T47D (cell line): ENCODE measurements at places on chromosomes 11 and 22.

- no peak for DNase-seq
These were observed 18.2 kb downstream of the CHRM1 start for GRCh38 chr11:62902932-62903331.

DNA sequence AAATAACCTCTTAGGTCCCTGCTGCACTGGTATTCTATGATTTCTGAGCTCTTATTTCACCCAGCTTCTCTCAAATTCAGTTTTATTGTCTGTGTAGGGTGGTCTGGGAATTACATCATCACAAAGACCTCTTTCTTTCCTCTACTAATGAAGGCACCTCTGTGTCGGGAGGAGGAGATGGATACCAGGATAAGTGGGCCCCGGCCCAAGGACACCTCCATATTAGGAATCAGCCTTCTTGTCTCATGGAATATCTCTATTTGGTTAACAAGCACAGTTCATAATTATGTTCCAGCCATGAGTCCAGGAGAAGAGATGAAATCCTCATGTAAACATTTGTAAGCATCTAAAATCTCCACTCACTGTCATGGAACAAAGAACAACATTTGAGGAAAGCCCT, 9.4 kb downstream of the PARVA start:
- DNase-seq: no peak

DNA sequence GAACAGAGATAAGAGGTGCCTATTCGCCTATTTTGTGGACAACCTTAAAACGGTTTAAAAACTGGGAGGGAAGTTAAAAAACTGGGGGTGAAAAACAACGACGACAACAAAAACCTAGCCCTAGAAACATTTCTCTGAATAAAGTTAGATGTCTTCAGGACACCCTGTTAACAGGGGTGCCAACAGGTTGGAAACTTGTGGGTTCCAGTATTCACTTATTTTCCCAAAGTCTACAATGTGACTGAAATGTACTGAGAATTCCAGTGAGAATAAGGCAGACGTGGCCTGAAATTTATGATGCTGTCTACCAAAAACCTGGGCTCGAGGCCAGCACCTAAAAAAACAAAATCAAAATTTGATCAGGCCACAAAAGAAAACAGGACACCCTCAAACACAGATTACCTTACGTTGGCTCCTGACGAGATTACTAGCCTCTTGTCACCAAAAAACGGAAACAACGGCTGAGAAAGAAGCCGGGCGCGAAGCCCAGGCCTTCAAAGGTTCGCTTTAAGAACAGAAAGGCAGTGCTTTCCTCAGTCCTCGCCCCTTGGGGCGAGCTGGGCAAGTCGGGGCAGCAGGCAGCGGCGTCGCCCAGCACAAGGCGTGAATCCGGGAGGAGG, 906 bp downstream of the CCDC90B start:
- peak; percentile 61 for DNase-seq

GRCh38 chr11:68508425-68508824, 47.9 kb downstream of the PPP6R3 start:
- no peak for DNase-seq

GRCh38 chr11:83054904-83055380, 16.8 kb downstream of the RAB30 start:
- DNase-seq: peak; percentile 74

GRCh38 chr22:42171946-42172719, 41.5 kb upstream of the CYP2D6 start:
- DNase-seq: no peak

- no peak for DNase-seq
These were observed 57.5 kb upstream of the RBFOX2 start for GRCh38 chr22:36086170-36086490.

DNA sequence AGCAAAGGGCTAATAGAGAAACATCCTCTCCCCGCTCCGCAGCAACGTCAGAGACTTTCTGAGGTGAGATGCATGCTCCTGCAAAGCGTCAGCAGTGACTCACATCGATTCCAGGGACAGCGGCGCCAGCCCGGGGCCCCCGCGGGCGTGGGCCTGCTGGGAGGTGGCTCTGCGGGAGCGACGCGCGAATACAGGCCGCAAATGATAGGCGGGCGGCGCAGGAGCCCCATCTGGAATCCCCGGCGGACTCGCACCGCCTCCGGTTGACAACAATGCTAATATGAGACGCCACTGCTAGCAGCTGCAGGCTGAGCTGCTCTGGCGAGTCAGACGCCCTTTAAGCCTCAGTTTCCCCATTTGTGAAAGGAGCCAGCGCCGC, 557 bp downstream of the RANGAP1 start:
- peak; percentile 62 for DNase-seq

GRCh38 chr11:128448981-128449713, 138.2 kb downstream of the ETS1 start:
- DNase-seq: no peak

DNA sequence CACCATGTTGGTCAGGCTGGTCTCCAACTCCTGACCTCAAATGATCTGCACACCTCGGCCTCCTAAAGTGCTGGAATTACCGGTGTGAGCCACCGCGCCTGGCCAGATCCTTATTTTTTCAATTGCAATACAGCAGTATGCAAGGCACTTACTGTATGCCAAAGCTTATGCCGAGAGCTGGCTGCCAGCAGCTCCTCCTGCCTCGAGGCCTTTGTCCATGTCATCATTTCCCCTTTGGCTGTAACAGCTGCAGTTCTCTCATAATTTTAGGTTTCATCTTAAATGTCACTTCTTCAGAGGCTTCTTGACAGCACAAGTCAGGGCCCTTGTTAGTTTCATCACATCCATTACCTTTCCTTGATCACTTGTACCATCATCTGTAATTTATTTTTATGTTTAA, 1.5 kb upstream of the SREBF2 start:
- DNase-seq: no peak

DNA sequence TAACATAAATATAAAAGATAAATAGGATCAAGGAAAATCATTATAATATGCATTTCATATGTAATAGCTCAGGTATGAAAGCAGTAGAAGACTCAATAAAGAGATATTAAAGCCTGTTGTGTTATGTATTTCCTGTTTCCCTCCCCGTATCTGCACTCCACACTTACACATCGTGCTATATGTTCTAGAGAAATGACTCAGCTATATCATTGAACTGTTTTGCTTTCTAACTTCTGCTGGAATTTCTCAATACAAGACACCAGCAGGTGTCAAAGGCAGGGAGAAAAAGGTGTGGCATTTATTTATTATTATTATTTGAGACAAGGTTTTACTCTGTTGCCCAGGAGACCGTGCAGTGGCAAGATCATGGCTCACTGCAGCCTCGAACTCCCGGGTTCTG, 842.8 kb upstream of the CNTN5 start:
- DNase-seq: no peak
